SJSA1 (cell line): ENCODE measurements at places on chromosomes 1 and 21. TPM values are rescaled to one million over a fixed set of nuclear protein-coding genes. Genes with fewer than 3 reads are reported as not detected.

- peaks cover 86% of the 10 kb centered on the region for H3K36me3 ChIP-seq
- peak overlapping the region; percentile 84 for H3K27ac ChIP-seq
- peaks cover 37% of the 10 kb centered on the region for H3K4me1 ChIP-seq
- peaks cover 22% of the 10 kb centered on the region for H3K27me3 ChIP-seq
These were observed 3.9 kb downstream of the RCC1 start for GRCh38 chr1:28509705-28510272.

GRCh38 chr1:230127105-230128054 is 60.3 kb downstream of the GALNT2 start:
- H3K27ac ChIP-seq = no peak overlapping the region
- H3K36me3 ChIP-seq = no peaks in the 10 kb centered on the region; the same call in 1 of the 2 replicates
- DNase-seq = no peak
- peaks cover 22% of the 10 kb centered on the region for H3K4me1 ChIP-seq
- no peaks in the 10 kb centered on the region for H3K27me3 ChIP-seq
- no peak overlapping the region for H3K4me3 ChIP-seq

DNA sequence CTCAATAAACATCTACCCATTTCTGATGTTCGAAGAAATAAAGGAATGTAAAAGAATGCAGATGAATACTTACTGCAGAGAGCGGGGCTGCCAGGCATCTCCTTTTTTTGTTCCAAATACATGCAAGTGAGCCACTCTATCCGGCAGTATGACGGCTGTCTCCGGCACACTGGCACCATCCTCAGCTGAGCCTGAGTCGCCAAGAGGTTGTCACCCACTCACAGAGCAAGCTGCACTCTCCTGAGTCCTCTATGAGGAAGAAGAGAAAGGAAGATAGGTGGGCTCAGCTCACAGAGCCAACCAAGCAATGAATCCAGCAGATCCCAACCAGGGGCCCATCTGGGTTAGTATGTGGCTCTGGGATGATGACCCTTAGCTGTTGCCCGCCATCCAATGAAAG is 65.3 kb downstream of the CD46 start:
- no peak overlapping the region for H3K27ac ChIP-seq
- no peak for DNase-seq
- H3K4me3 ChIP-seq = no peak overlapping the region
- H3K36me3 ChIP-seq = peaks cover 5% of the 10 kb centered on the region
- peaks cover 20% of the 10 kb centered on the region for H3K4me1 ChIP-seq

GRCh38 chr21:46119637-46120271 is 21.8 kb downstream of the COL6A2 start:
- peak; percentile 41 for DNase-seq
- H3K27me3 ChIP-seq = no peaks in the 10 kb centered on the region
- no peak overlapping the region for H3K4me3 ChIP-seq
- peaks cover 91% of the 10 kb centered on the region for H3K36me3 ChIP-seq

- H3K36me3 ChIP-seq = no peaks in the 10 kb centered on the region
- no peak overlapping the region for H3K27ac ChIP-seq
- no peaks in the 10 kb centered on the region for H3K4me1 ChIP-seq
- H3K27me3 ChIP-seq = no peaks in the 10 kb centered on the region
These were observed 134.2 kb upstream of the TNFSF4 start for GRCh38 chr1:173341307-173341706.

- peak overlapping the region; percentile 70 for H3K4me3 ChIP-seq
- no peaks in the 10 kb centered on the region for H3K36me3 ChIP-seq
- H3K4me1 ChIP-seq = peaks cover 5% of the 10 kb centered on the region
- no peaks in the 10 kb centered on the region for H3K27me3 ChIP-seq
- DNase-seq = no peak
These were observed 994 bp downstream of the RO60 start for GRCh38 chr1:193060406-193060805.

Gene CFAP74
- not detected in 2 replicates for total RNA-seq
